ENCODE measurements at places on chromosomes 2 and 18.

- DNase-seq, result no peak
These were observed 52.9 kb downstream of the REL start for GRCh38 chr2:60934165-60934722.

- no peak for DNase-seq
These were observed 349.2 kb upstream of the ID2 start for GRCh38 chr2:8332646-8333045.

GRCh38 chr2:169670215-169670651 is 24.0 kb downstream of the CFAP210 start:
- no peak for DNase-seq

DNA sequence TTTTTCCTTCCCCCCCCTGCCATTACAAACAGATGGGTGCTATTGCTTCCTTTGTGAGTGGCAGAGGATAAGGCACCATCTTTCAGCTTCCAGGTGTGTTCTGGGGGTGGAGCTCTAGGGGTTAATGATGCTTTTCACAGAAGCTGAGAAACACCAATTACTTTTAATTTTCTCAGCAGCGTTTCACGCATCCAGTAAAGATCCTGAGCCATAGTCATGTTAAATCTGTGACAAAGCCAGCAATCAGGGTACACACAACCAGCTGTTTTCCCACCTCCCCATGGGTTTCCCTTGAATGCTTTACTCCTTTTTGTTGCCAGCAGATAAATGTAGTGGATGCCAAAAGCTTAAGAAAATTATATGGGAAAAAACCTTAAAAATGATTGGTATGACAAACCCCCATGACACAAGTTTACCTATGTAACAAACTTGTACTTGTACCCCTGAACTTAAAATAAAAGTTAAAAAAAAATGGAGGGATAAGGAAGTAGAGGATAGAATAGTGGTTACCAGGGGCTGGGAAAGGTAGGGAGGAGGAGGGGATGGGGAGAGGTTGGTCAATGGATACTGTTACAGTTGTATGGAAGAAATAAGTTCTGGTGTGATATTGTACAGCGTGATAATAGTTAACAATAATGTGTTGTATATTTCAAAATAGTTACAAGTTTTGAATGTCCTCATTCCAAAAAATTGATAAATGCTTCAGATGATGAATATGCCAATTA is 70.0 kb downstream of the ACOXL start:
- no peak for DNase-seq

DNA sequence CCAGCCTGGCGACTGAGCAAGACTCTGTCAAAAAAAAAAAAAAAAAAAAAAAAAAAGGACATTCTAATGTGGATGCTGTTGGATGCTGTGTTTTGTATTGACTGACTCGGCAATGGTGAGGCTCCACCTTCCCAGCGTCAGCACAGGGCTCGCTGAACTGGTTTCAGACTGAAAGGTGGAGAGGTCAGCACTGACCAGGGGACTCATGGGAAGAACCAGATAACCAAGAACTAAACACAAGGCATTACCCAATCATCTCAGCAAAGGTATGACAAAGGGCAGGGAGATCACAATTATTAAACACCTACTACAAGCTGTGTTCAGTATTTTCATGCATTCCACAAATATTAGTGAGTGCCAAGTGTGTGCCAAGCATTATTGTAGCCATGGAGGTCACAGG is 103.2 kb downstream of the LRATD1 start:
- no peak for DNase-seq

DNA sequence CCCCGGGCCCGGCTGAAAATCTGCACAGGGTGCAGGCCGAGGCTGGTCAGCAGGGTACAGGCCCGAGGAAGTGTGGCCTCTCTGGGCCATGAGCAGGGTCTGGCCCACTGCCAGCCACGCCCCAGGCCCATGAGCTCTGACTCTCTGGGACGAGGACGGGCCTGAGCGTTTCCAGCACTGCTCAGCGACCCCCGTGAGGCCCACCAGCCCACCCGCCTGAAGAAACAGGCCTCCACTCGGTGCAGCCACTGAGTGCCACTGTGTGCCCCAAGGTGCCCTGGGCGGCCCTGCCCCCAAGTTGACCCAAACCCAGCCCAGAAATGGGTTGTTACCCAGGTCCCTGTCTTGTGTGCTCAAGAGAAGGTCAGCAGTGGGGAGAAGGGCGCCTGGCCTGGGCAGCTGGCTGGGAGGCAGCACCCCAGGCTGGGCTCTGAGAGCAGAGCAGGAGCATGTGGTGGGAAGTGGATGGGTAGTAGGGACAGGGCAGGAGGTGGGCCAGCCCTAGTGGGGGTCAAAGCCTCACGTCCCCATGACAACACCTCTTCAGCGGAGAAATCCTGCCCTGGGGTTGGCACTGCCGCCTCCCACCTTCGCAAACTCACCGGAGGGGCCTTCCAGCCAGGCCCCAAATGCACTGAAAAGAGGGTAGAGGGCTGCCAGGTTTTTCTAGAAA is 2.1 kb upstream of the SNED1 start:
- no peak for DNase-seq

DNA sequence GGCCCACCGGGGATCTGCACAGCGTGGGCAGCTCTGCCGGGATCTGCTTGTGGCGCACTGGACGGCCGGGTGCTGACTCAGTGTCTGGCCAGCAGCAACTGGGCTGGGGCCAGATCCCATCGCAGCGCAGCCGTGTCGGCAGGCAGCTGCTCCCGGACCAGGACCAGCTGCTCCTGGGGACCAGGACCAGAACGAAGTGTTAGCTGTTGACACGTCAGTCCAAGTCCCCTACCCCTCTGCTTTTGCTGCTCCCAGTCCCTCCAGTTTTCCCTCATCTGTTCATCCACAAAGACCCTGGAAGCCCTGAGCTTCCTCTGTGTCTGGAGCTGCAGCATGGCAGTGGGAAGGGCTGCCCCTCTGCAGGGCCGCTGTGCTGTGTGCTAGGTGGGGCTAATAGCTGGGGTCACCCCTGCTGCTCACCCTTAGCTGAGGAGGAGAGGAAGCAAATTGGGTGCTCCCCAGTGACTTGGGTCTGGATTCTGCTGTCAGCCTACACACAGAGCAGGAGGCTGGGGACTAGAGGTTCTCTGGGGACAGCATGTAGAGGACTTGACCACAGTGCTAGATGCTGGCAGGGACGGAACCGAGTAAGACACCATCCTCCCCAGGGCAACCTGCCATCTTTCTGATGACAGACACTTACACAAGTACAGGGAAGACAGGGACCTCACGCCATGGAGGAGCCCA is 16.9 kb upstream of the KIF1A start:
- no peak for DNase-seq

GRCh38 chr2:231557571-231558217 is 27.4 kb upstream of the NMUR1 start:
- DNase-seq, result peak; percentile 32

Measured in stimulated activated CD4-positive, alpha-beta T cell treated with anti-CD3 and anti-CD28 coated beads, Interleukin-4, amount 100 ng/mL, for 48 hours (primary cell).